ENCODE measurements at places on chromosomes 5 and 9.

- DNase-seq, result no peak
Measured at GRCh38 chr5:38899936-38900335, 54.1 kb downstream of the OSMR start.

DNA sequence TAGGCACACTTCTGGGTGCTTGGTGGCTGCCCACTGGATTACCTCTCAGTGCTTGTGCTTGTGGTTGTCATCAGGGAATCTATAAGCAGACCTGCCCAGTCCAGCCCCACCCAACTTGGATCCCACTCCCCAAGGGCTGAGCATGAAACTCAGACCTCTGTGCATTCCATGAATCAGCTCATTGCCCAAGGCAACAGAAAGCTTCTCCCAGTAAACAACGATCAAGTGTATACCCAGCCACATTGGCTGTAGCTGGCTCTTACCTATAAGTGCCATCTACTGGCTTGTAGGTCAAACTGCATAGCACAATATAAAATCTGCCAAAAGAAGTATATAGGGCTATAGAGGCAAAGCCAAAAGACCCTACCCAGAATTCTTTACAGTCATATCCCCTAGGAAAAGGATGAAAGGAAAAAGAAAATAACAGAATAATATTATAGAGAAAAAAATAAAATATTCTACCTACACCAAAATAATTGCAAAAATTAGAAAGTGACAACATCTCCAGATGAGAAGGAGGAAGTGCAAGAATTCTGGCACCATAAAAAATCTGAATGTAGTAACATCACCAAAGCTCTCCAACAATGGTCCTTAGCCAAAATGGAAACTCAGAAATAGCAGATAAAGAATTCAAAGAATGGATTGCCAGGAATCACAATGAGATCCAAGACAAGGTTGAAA lies 321.0 kb upstream of the TRPC7 start:
- no peak for DNase-seq

- no peak for DNase-seq
Measured at GRCh38 chr5:162444129-162444762, 376.7 kb downstream of the GABRG2 start.

DNA sequence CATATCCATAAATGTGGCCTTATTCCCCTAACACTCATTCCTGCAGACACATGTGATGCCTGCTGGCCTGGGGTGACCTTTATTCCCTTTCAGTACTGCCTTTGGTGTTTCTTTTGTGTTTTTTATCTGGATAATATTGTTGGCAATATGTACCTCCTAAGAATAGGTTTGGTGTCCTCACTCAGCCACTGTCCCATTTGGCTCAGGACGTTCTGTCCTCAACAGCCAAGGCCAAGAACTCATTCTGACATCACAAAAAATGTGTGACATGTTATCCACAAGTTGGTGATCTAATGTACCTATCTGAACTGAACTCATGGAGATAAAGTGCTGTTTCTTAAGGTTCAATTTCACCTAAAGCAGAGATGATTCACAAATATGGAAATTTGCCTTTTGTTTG lies 142.9 kb upstream of the GRAMD2B start:
- no peak for DNase-seq

- no peak for DNase-seq
Measured at GRCh38 chr9:135888766-135889394, 18.5 kb downstream of the CAMSAP1 start.

GRCh38 chr5:59583810-59584562 lies 309.5 kb downstream of the PDE4D start:
- DNase-seq, result no peak

DNA sequence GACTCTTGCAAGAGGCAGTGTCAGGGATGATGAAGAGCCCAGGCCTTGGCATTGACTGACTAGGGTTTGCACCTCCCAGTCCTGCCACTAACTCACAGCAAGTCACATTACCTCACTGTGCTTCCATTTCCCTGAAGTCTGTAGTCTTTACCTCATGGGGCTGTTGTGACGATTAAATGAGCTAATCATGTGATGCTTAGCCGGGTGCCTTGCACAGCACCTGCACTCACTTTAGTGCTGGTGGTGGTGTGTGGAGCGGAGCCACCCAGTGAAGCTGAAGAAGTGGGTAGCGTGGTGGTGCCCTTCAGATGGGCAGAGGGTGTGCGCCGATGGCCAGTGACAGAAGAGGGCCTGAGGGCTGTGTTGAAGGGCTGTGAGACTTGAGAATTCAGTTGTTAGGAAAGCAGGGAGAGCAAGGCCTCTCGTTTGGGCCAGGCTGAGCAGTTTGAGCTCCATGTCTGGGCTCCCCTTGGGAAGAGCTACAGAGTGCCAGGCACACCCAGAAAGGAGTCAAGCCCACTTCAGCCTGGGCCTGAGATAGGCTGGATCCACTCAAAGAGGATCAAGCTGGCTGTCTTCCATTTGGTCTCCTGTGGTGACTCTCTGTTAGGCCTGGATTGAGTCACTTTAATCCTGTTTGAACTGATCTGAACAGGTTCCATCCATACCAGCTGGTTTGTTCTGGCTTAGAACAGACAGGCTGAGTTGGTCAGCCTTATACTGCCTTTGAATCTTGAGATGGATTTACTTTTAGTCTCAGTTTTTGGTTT lies 42.5 kb downstream of the RALGPS1 start:
- no peak for DNase-seq

- no peak for DNase-seq
Measured at GRCh38 chr9:132892400-132892799, 13.7 kb downstream of the SPACA9 start.

DNA sequence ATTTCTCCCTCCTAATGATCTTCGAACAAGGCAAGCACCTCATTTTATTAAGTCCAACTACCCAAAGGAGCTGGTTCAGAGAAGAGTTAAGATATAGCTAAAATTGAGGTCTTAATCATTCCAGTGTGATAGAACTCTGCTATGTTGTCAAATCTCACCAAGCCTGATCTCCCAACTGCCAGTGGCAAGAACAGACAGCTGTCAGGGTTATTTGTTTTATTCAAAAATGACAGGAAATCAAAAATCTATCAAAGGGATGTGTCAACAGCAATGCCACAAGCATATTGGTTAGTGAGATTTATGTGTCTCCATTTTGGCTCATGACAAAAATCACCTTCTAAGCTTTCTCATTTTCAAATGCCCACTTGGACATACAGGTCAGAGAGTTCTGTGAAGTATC lies 74.5 kb downstream of the PRELID2 start:
- no peak for DNase-seq

DNA sequence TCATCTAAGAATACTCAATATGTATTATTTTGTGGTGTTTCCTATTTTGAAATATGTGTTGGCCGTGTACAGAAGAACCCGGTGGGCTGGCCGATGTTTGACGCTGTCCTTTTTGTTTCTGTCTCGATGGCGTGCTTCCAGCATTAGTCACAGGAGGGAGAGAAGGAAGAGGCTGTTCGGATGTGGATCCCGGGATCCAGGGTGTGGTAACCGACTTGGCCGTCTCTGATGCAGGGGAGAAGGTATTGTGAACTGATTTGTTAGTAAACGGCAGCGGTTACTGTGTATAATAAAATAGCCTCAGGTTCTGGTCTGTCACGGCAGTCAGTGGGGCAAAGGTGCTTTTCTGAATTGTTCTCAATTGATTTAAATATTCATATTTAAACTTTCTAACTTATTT lies 275.0 kb downstream of the ARHGEF28 start:
- DNase-seq, result no peak

DNA sequence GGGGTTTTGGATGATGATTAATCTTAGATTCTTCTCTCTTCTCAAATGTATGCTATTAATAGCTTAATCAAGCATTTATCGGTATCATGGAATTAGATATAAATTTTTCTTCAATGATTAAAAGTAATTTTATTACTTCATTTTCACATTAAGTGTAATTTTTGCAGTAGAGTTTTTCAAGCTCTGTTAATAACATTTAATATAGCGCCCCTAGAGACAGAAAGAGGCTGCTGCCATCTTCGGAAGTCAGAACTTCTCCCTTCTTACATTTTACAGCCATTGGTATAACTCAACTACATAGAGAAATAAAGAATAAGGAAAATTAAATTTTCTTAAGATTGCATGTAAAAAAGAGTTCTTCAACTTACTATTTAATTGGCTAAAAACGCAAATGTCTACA lies 540.3 kb downstream of the GABRG2 start:
- no peak for DNase-seq

DNA sequence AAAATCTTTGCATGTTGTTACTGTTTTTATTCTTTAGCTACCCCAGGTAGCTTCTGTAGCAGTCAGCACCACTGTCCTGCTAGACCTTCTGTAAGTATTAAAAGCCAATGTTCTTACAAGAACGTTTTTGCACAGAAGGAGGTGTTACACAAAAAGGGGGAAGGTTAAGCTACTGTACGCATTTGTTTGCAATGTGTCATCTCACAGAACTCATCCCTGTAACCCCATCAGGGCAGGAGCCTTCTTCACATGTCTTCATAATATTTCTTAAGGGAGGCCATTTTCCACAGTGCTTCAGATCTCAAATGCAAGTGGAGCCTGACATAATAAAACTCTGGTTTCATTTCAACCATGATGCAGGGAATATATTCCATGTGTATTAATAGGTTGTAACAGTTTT lies 67.9 kb downstream of the OSMR start:
- DNase-seq, result no peak

DNA sequence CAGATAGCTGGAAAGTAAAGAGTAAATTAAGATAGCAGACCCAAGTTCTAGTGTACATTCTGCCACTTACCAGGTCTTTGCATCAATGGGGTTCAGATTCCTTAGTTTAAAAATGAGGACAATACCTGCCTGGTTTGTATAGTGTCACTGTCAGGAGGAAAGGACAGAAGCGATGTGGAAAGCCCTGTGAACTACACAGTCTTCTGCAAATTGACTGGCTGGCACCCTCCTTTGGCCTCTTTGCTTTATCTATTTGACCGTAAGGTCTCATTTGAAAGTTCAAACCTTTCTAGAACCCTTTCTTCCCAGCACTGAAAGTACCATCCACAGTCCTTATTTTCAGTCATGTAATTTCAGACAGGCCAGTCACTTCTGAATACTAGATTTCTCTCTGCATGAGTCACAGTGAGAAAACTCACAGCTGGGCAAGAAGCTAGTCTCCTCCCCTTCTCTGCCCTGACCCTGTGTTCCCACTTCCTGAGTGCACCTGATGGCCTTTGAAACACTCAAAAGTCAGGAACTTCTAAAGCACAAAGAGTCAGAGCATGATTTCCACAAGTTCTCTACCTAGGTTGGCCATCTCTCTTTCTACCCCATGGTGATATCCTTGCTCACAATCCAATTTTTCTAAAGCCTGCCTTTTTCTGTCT lies 91.3 kb upstream of the RASEF start:
- no peak for DNase-seq

GRCh38 chr9:98879094-98879962 lies 64.4 kb upstream of the COL15A1 start:
- no peak for DNase-seq

GRCh38 chr5:163885117-163885516 lies 379.7 kb downstream of the MAT2B start:
- DNase-seq, result no peak

GRCh38 chr9:35102465-35102768 lies 514 bp downstream of the STOML2 start:
- no peak for DNase-seq

DNA sequence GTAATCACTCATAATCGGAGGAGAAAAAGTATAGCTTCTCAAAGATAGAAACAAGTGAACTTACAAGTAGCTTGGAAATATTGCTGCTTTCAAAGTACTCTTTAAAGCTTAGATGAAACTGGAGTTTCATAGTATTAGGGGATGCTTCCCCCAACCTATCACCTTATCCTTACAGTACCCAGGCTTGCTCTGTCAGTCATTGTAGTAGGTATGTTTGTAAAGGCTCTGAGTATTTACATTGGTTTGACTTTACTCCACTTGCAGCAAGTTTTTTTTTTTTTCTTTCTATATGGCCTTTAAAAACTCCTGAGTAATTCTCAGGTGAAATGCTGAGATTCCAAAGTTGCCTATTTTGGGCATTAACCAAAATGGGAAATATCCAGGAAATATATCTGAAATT lies 84.8 kb downstream of the CD180 start:
- DNase-seq, result no peak

GRCh38 chr9:124674651-124675050 lies 96.5 kb downstream of the NR6A1 start:
- DNase-seq, result no peak

DNA sequence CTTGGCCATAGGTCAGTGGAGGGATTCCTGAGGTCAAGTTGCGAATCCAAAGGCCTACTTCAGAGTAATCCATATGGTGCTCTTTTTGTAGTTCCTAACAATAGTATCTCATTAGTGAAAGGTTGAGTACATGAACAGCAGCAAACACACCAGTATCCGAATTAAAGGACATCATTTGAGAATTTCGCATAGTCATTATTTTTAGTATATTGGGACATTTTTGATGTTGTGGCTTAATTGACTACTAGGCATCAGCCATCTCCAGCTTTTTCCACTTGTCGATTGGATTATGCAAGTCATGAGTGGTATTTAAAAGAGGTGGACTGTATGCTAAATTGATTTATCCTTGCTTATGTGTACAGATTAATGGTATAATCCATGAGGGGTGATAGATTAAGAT lies 23.7 kb downstream of the MAP3K1 start:
- DNase-seq, result no peak

- DNase-seq, result no peak
Measured at GRCh38 chr5:66527478-66528035, 68.6 kb upstream of the MAST4 start.

DNA sequence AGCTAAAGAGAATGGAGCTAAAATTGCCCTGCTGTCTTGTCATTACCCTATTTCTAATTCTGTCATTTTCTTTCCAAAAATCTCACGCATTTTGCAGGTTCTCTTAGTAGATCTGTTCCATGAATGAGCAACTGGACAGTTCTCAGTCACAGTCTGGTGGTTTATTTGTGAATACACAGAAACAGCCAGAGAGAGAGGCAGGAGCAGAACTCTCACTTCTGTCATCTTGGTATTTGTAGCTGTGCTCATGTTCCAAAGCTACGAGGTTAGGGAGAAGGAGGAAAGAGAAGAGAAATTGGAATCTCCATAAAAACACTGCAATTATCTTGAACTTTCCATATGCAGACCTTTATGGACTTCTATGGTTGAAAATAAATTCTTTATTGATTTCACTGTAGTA lies 118.0 kb upstream of the OR13F1 start:
- no peak for DNase-seq

- no peak for DNase-seq
Measured at GRCh38 chr5:63962279-63962678, at the start of gene HTR1A. HTR1A (minus strand) TSS chr5:63962445; CDS start chr5:63961719, 726 bp downstream.

- no peak for DNase-seq
Measured at GRCh38 chr9:93132287-93132927, 1.6 kb downstream of the NINJ1 start.

GRCh38 chr9:133683586-133684120 lies 47.5 kb downstream of the DBH start:
- no peak for DNase-seq

- DNase-seq, result no peak
Measured at GRCh38 chr9:137984005-137984404, 106.4 kb downstream of the CACNA1B start.

DNA sequence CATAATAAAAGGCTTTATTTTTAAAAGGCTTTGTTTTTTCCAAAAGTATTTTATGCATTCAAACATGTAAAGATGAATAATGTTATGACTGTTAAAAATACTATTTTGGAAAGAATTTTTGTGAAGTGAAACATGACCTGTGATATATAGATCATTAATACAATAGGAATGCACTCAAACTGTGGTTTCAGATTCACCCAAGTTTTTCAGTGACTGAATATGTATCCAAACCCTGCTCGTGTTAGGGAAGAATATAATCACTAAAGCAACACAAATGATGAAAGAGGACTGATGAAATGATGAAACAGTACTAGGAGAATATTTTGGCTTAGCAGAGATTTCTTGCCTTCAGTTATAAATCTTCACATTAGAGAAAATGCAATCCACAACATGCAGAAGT lies 278.0 kb downstream of the ADAMTS6 start:
- DNase-seq, result no peak

- DNase-seq, result no peak
Measured at GRCh38 chr5:151448038-151448985, 909 bp downstream of the SLC36A1 start.

All from D721Med (cell line).